Left cardiac atrium (tissue), 4 donors: ENCODE measurements at places on chromosomes 11 and 22. TPM values are rescaled to one million over a fixed set of nuclear protein-coding genes. Genes with fewer than 3 reads are reported as not detected.

ACRV1 gene
- total RNA-seq: not detected

FAM180B gene
- not detected for total RNA-seq

OR56A1 gene
- total RNA-seq: not detected

PLAAT4 gene
- 16.6 TPM for total RNA-seq

SPDYC gene
- total RNA-seq: not detected

LBHD1 gene
- 4.1 TPM for total RNA-seq
